ENCODE measurements at places on chromosomes 1 and 21.

- no peak for DNase-seq
Measured at GRCh38 chr1:245184779-245185178, 30.0 kb downstream of the KIF26B start.

DNA sequence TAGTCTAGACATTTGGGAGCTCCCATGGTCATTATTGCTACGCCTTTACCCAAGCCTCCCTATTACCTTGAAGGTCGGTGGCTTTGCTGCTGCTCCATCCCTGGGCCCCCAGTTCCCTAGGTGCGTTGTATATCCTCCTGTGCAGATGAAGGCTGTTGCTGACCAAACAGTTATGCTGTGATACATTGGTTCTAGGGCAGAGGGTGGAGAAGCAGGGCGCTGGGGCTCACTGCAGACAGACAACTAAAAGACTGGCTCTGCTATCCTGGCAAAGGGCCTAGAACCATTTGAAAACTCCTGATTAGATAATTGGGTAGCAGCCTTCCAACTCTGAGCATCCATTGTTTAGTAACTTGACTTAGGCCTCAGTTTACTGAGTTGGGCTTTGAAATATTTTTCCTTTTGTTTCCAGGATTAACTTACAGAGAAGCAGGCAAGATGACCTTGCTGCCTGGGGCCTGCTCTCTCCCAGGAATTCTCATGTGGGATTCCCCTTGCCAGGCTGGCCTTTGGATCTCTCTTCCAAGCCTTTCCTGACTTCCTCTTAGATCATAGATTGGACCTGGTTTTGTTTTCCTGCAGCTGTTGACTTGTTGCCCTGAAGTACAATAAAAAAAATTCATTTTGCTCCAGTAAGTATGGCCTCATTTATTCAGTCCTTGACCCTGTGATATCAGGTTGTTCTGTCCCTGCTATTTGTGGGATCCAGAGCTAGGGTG, 15.5 kb downstream of the CHI3L2 start:
- DNase-seq = no peak

GRCh38 chr1:234660536-234661316, 50.7 kb upstream of the IRF2BP2 start:
- no peak for DNase-seq

DNA sequence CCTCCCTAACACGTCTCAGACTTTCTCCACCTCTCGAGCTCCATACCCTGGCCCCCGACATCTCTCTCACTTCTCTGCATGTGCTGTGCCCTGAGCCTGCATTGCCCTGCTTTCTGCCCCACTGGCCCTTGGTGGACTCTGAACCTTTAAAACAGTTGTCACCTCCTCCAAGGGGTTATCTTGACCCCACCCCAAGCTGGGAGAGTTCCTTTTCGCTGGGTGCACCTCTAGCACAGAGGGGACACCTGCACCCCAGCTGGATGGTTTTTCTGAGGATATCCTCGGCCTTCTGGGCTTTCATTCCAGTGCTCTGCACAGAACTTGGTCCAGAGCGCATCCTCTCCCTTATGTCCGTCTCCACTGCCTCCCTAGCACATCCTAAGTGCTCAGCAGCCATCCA, 4.2 kb upstream of the CDCP2 start:
- no peak for DNase-seq

- DNase-seq = no peak
Measured at GRCh38 chr1:105004515-105004914, 1254.8 kb downstream of the AMY1C start.

DNA sequence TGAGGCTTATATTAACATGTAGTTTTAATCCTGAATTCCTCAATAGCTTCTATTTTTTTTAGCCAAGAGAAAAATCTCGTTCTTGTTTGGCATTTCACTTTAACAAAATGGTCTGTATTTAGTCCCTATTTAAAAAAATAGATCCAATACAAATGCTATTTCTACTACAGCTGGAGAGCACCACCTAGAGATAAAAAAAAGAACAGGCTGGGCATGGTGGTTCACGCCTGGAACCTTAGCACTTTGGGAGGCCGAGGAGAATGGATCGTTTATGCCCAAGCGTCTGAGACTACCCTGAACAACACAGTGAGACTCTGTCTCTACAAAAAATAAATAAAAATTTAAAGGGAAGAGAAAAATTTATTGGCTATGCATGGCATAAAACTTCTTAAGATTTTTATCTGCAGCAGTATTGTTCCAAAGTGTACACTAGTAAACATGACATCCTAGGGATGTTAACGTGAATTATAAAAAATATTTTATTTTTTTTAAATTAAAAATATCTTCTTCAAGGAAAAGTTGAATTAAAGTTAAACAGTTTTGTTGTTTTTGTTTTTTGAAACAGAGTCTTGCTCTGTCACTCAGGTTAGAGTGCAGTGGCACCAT, 4.4 kb downstream of the ST7L start:
- peak; percentile 16 for DNase-seq

DNA sequence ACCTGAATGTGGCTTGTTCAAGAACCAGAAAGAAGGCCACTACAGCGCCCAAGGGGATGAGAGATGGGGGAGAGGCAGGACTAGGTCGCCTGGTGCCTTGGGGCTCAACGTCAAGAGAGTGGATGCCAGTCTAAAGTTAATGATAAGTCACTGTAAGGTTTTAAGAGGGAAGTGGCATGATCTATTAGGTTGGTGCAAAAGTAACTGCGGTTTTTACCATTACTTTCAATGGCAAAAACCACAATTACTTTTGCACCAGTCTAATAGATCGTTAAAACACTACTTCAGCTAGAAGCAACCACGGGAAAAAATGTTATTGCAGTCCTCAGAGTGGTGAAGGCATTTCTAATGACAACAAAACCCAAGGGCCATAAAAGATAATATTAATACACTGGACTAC, 2.6 kb upstream of the GJB3 start:
- DNase-seq = no peak

- no peak for DNase-seq
Measured at GRCh38 chr21:43294194-43294902, 125.5 kb downstream of the CRYAA start.

GRCh38 chr1:39407896-39408640, 83.4 kb upstream of the BMP8A start:
- no peak for DNase-seq

DNA sequence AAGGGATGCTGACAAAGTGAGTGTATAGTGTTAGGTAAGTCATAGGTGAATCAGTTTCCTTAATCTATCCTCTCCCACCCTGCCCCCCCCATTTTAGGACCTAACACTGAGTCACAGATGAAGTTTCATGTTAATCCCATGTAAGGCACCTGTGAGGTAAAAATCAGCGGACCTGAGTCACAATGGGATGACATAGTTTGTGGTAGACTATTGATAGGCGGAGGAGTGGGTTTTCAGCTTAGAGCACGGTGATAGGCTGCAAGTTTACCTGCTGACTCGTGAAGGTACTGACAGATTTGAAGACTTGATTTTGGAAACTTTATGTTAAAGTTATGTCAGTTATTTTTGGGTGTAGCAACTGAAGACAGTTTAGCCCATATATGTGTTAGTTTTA, 1.7 kb downstream of the TOR1AIP1 start:
- DNase-seq = peak; percentile 10

- DNase-seq = no peak
Measured at GRCh38 chr1:179129702-179130473, 48.0 kb downstream of the TOR3A start.

- DNase-seq = peak; percentile 76
Measured at GRCh38 chr1:37811027-37811655, 3.1 kb upstream of the YRDC start.

GRCh38 chr21:42110691-42111469, 39.8 kb downstream of the UMODL1 start:
- no peak for DNase-seq

DNA sequence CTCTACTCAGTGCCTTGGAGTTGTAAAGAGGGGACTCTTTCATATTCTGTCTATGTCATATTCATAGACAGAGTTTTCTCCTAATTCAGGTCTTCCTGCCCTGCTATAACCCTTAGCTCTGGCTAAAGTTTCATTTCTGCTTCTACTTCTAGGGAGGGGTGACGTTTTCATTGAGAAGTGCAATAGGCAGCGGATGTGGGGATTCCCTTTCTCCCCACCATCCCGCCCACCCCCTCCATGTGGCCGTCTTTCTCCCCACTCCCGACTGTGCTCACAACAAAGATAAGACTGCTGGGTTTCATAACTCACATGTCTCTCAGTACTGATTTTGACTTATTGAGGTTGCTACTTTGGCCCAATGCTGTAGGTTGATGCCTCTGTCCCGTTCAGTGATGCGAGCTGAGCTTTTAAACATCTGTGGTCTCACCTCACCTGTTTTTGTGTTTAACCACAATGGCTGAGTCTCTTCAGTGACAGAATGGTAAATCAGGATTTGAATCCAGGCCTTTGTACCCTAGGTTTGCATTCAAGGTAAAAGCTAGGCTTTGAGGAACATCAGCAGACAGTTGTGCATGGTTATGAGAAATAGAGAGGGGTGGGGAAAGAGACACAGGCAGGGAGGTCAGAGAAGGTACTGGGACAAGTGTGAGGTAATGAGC, 7.8 kb upstream of the KIF14 start:
- no peak for DNase-seq

DNA sequence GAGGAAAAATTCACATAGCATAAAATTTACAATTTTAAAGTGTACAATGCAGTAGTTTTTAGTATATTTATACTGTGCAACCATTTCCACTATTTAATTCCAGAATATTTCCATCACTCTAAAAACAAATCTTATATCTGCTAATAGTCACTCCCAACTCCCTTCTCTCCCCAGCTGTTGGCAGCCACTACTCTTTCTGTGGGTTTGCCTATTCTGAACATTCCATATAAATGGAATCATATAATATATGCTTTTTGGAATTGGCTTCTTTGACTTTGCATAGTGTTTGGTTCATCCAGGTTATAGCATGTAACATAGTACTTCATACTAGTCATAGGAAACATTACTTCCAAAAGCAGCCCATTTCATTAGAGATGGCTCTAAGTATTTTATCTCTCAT, 25.0 kb upstream of the TMEM39B start:
- no peak for DNase-seq

- peak; percentile 34 for DNase-seq
Measured at GRCh38 chr1:190478149-190479049, 735 bp upstream of the BRINP3 start.

DNA sequence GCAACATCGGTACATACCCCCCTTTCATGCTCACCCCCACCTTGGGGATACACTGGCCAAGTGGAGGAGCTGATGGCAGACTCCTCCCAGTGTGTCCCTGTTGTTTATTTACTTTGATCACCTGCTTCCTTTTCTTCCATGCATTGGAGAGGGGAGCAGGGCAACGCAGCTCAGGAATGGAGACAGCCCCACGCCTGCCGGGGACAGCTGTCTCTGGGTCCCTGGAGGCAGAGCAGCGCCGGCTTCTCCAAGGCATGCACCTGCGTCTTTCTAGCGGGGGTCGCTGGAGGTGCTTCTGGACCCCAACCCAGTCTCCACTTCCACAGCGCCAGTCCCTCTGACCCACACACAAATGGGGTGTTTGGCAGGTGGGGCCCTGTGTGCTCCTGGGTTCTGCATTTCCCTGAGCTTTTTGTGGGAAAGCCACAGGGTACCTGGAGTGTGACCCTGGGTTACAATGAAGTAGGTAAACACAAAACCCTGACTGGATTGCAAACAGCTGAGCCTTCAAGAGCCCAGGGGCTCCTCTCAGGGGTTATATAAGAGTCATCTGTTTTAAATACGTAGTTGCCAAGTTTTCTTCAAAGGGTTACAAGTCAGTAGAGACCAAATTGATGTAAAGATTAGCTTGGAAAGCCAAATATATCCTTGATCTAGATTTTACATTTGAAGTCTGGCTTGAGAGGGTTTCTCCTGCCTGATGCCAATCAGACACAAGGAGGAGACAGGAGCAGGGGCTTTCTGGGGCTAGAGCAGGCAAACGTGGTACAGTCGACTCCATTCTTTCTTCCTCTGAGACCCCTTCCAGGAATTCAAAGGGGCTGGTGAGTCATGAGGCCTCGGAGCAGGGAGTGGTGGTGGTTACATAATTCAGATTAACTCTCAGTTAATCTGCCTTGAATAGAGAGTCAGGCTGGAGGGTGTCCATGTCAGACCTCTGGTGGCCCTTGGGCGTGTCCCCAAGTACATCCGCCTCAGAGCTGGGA, 4.5 kb downstream of the AJAP1 start:
- DNase-seq = no peak

DNA sequence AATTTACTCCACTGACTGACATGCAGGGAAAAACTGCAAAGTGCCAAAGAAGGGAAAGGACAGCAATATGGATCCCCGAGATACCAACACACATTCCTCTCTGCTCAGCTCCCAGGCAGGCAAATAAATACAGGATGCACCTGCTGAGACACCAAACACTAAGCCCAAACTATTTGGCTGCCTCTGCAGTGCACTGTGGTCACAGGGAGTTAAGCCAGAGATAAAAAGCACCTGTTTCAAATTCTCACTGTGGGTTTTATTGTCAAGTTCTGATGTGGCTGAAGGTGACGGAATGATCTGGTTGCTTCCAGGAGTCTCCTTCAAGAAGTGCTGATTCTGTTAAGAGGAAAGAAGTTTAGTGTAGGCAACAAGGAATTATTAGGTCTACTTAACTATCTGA, 17.7 kb downstream of the TEX38 start:
- no peak for DNase-seq

GRCh38 chr1:213976665-213977485, 10.9 kb upstream of the PROX1 start:
- DNase-seq = no peak

All from iPS-NIHi11 (cell line).